Aorta (tissue), 5 donors: ENCODE measurements at places on chromosomes 3 and 15.

DNA sequence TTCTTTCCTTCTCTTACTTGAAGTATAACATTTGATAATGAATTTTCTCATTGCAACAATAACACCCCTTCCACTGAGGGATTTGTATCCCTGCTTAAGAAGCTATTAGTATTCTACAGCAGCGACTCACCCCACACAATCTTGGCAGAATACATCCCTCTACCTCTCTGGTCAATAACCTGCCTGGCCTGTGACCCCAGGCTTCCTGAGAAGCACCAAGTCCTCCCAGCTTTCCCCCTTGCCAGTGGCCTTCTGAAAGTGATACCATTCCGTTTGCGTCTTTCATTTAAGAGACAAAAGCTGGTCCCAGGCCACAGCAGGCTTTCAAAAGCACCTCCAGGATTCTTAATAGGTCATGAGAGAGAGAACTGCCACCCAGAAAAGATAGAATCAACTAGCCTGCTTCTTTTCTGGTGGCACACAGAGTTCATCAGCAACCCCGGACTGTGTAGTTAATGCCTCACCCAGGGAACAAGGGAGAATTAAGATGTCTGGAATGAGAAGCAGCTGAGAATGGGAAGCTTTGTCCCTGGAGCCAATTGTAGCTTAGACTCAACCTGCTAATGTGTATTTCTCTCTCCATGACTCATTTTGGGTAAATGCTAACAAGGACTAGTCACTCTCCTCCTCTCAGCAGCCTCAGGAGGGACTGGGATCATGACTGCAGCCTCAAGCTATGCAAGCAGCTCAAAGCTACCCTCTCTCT is 101.0 kb upstream of the CPNE4 start:
- DNase-seq = no peak

- no peak for DNase-seq
Measured at GRCh38 chr3:42476225-42477125, 26.0 kb upstream of the VIPR1 start.

GRCh38 chr3:34676436-34676835 is 878.0 kb downstream of the PDCD6IP start:
- no peak for DNase-seq

GRCh38 chr15:47258521-47258920 is 458.8 kb upstream of the SEMA6D start:
- no peak for DNase-seq

GRCh38 chr3:73179601-73180000 is 118.1 kb downstream of the EBLN2 start:
- DNase-seq = no peak

DNA sequence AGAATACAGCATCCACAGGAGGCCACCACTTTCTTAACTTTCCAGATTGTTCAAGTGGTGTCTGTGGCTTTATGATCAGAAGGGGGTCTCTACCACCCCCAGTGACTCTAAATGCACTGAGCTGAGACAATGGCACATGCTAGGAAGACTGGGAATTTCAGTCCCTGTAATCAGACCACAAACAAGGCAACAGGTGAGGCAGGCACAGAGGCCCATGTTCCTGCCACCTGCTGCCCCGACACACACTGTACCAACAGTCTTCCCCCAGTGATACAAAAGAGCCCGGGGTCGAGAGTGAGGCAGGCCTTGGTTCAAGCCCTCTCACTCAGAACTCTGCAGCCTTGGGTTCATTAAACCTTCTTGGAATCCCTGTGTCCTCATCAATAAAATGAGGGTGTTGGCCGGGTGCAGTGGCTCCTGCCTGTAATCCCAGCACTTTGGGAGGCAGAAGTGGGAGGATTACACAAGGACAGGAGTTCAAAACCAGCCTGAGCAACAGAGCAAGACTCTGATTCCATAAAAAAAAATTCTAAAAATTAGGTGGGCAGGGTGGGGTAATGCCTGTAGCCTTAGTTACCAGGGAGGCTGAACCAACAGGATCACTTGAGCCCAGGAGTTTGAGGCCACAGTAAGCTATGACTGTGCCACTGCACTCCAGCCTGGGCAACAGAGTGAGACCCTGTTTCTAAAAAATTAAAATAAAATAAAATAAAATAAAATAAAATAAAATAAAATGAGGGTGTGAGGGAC is 55.8 kb downstream of the ADCY5 start:
- no peak for DNase-seq

GRCh38 chr3:134359121-134360010 is 14.9 kb downstream of the AMOTL2 start:
- peak; percentile 42 for DNase-seq

DNA sequence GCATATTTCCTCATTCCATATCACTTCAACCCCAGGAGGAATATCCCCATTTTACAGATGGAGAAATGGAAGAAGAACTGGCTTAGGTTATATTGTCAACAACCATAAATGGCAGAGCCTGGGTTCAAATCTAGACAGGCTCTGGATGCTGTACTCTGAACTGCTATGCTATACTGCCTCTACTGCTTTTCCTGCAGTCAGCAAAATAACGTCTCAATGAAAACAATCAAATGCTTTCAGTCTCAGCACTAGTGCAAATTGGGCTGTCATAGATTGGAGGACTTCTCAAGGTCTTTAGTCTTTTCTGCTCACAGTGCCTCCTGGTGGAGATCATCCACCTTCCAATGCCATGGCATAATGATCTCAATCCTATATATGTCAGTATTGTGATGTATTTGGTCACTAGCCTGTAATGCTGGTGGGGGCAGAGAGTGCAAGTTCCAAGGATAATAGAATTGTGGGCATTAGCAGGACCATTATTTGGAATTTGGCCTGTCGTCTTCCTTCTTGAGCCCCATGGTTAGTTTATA is 285.0 kb downstream of the CLSTN2 start:
- DNase-seq = no peak

DNA sequence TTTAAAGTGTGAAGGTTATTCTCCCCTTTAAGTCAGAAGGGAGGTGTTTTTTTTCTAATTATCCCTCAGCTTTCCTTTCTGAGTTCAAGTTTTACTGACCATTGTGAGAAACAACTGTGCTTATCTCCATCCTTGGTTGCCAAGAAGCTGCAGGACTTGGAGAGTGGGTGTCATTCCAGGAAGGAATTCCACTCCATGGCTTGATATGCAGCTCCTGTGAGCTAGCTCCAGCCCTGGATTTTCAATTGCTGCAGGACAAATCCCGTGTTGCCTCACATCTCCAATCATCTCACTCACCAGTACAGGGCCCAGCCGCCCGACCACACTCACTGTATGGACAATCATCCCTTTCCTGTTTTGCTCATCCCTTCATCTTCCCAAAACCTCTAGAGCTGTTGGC is 122.5 kb downstream of the IGSF11 start:
- no peak for DNase-seq

DNA sequence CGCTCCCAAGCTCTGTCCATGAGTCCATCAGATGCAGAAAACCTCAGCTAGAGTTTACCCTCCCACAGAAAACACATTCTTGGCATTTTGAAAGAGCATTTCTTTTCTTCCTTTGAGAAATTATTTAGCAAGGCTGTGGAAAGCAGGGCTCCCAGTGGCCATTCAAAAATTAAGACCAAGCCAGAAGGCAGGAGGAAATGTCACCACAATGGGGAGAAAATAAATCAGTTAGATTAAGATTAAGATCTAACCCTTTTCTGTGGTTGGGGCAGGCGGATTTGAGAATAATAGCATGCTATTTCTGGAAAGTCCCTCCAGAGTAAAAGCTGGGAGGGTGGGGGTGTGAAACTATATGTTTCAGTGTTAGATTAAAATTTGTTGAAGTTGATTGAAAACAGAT is 20.2 kb downstream of the LRIG1 start:
- DNase-seq = no peak

GRCh38 chr3:135158520-135158919 is 363.5 kb downstream of the EPHB1 start:
- no peak for DNase-seq

GRCh38 chr3:5292512-5292911 is 105.0 kb downstream of the EDEM1 start:
- DNase-seq = no peak

DNA sequence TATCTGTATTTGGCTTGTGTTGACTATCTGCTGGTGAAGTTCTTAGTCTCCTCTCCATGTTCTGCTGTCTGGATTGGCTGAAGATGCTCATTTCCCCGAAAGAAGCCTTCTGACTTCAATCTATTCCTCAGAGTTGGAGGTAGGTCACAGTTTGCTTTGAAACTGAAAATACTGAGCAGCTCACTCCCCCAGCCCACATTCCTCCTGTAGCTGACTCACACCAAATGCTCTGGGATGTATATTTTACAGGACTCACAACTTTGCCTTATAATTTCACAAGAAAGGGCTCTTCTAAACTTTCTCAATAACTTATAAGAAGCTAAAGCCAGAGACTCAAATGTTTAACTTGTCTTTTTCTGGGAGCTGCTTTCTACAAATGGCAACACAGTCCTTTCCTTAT is 36.3 kb upstream of the SNX4 start:
- no peak for DNase-seq

DNA sequence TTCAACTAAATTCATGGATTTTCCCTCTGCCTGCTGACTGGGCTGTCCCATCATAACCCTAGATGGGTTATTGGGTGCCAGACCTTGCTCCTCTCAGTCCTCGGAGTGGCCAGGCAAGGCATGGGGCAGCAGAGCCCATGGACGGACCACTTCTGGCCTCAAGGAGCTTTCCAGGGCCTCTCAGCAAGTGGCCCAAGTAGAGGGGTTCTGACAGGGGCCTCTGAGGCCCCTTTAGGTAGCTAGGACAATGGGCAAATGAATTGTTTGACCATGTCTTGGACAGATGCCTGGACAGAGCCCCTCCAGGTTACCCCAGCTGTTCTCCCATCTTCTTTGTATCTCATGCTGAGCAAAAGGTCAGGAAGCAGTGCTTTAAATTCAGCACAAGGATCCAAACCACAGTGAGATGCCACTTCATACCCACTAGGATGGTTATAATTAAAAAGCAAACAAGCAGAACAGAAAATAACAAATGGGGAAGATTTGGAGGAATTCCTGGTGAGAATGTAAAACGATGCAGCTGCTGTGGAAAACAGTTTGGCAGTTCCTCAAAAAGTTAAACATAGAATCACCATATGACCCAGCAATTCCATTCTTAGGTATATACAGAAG is 61.6 kb downstream of the SPSB4 start:
- DNase-seq = no peak

DNA sequence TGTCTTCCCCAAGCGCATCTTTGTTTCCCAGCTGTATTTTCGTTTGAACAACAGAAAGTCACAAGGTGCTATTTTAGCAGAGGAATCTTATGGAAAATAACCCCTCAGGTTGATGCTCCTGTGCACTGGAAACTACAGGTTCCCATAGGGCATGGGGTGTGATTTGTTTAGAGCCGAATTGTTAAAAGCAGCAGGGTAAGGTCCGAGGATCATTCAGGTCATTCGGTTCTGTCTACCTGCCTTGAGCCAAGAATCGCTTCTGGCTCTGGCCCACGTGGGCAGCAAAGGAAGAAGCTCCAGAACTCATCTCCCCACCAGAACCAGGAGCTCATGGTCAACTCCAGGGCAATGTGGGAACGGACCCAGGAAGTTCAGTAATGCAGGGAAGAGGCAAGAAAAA is 116.7 kb upstream of the TPM1 start:
- DNase-seq = no peak

DNA sequence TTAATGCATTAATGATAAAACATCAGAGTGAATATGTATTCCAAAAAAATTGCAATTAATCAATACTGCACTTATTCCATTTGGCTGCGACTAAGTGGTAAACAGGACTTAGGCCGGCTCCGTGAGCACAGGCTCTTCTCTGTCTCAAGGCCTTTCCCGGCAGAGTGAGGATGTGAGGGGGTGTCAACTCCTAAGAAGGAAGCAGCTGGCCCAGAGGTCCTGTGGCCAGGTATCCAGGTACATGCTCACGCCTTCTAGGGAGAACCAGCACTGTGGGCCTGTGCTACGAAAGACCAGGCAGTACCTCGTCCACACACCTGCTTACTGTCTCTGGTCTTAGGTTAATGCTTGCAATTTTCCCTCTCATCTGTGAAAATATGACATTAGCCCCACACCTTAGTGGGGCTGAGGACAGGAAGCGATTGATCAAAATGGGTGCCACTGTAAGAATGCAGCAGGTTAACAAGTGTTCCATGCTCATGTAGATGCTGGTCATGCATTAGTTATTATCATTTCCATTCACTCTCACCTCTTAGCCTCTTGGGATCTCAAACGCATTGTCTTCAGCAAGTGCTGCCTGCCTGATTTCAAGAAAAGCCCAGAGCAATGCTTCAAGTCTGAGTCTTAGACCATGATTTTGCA is 175.3 kb downstream of the ABHD5 start:
- DNase-seq = no peak

DNA sequence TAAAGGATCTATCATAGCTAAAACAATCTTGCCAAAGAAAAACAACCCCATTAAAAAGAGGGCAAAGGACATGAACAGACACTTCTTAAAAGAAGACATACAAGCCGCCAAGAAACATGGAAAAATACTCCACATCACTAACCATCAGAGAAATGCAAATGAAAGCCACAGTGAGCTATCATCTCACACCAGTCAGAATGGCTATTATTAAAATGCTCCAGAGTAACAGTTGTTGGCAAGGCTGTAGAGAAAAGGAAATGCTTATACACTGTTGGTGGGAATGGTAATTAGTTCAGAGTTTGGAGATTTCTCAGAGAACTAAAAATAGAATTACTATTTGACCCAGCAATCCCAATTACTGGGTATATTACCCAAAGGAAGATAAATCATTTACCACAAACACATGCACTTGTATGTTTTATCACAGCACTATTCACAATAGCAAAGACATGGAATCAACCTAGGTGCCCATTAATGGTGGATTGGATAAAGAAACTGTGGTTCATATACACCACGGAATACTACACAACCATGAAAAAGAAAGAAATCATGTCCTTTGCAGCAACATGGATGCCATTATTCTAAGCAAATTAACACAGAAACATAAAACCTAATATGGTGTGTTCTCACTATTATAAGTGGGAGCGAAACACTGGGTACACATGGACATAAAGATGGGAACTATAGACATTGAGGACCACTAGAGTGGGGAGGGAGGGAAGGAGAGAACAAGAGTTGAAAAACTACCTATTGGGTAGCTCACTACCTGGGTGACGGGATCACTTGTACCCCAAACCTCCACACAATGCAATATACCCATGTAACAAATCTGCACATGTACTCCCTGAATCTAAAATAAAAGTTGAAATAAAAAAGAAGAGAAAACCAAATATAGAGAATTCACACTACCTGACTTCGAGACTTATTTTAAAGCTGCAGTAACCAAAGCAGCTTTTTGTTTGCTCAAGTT is 32.6 kb downstream of the ITGA11 start:
- DNase-seq = no peak
